ENCODE measurements at places on chromosomes 1 and 21.

- DNase-seq, result no peak
Measured at GRCh38 chr1:108109295-108109973, 90.7 kb downstream of the SLC25A24 start.

GRCh38 chr21:39385299-39386145, 36.6 kb upstream of the HMGN1 start:
- DNase-seq, result no peak

- DNase-seq, result no peak
Measured at GRCh38 chr1:54551891-54552290, 3.9 kb downstream of the ACOT11 start.

- no peak for DNase-seq
Measured at GRCh38 chr1:193313354-193314140, 127.1 kb upstream of the B3GALT2 start.

DNA sequence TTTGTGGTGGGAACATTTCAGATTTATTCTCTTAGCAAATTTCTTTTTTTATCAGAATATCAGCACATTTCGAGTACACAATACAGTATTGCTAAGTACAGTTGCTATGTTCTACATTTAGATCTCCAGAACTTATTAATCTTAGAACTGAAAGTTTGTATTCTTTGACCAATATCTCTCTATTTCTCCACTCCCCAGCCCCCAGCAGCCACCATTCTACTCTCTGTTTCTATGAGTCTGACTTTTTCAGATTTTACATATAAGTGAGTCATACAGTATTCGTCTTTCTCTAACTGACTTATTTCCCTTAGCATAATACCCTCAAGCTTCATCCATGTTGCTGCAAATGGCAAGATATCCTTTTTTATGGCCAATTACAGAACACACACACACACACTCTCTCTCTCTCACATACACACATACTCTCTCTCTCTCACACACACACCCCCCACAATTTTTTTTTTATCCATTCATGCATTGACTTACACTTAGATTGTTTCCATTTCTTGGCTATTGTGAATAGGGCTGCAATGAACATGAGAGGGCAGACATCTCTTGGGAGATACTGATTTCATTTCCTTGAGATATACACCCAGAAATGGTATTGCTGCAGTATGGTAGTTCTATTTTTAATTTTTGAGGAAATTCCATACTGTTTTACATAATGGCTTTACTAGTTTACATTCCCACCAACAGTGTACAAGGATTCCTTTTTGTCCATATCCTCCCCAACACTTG, 15.7 kb downstream of the RPTN start:
- no peak for DNase-seq

- no peak for DNase-seq
Measured at GRCh38 chr1:201916649-201917249, 28.1 kb downstream of the SHISA4 start.

GRCh38 chr1:98949166-98949565, 55.5 kb downstream of the PLPPR5 start:
- DNase-seq, result no peak

DNA sequence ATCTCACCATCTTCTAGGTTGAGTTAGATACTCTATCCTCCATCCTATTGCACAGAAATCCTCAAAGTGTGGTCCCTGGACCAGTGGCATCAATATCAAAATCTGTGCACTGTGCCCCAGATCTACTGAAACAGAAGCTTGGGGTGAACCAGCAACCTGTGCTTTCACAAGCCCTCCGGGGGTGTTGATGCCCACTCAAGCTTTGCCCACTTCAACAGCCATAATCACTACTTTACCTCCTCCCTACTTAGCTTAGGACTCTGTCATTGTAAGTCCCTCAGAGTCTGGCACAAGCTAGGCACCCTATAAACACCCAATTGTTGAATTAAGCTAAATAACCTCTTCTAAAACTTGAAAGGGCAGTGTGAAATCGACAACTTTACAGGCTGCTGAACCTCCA, 144.2 kb upstream of the SOD1 start:
- DNase-seq, result no peak

DNA sequence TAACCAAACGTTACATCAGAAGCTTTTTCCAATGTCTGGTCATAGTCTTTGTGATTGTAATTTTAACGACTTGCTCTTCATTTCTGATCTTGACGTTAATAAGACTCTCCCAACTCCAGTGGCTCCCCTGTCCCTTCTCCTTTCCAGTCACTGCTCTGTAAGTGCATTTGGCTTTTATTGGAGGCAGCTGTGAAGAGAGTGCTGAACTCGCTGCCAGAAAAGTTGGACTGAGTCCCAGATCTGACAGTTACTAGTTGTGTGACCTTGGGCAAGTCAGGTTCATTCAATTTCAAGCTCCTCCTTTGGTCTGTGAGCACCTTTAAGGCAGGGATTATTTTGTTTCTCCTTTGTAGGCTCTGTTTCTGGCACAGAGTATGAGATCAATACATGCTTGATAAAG, 109.6 kb upstream of the TSPAN2 start:
- no peak for DNase-seq

- DNase-seq, result no peak
Measured at GRCh38 chr1:245409341-245410195, 254.8 kb downstream of the KIF26B start.

- no peak for DNase-seq
Measured at GRCh38 chr1:73327998-73328397, 870.0 kb downstream of the LRRIQ3 start.

DNA sequence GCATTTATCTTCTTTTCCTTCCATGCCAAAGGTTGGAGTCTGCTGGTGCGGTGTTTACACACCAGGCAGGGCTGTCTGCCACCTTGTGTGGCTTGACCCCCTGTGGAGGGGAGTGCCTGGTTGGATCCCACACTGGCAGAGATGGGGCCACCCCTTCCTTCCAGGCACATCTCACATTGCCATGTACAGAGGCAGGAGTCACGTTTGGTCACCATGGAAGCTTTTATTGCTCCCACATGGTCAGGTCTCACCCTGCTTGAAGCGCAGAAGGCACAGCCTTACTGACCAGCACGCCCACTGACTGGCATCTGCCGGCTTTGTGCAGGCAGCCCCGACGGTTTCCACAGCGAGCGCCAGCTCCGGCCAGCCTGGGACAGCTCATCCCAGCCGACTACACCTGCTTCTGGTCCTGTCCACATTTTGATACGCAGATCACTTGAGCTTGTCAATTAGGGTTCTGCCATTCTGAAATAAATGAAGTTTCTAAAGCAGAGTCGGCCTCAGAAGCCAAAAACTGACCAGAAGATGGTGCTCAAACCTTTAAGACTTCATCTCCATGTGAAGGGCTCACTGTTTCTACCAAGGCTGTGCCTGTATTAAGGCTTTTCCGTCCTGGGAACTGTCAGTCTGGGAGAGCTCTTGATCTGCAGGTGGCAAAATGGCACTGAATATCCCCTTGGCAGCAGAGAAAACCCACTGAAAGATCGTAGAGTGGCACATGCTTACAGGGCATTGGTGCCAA, 35.6 kb upstream of the EPHA8 start:
- no peak for DNase-seq

DNA sequence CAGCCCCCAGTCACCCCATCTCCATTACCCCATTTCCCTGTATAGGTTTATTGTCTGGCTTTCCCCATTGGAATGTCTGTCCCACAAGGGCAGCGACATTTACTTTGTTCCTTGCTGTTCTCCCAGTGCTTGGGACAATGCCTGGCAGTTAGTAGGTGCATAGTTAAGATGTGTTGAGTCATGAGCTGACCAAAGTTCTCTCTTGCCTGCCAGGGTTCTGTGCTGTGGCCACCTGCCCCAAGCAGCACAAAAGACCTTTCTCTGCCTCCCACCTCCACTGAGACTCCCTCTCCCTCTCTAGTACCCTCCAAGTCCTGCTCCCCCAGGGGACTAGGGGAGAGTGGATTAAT, 40.0 kb downstream of the TMCO4 start:
- no peak for DNase-seq
